ENCODE measurements at places on chromosomes 6 and 20.

DNA sequence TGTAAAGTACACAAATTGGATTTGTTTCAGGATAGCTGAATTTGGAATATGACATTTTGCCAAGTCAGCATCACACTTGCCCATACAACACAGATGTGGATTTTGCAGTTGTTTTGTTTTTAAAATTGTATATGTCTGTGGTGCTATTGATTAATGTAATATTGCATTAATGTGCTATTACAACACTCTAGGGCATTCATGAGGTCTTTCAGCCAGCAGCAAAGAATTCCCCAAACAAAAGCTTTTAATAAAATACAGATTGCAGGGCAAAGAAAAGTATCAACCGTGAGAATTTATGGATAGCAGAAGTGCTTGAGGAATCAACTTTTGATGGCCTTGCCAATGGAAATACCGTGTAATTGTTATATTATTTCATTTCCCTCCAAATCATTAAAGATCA, 144.9 kb downstream of the AIG1 start:
- no peak for DNase-seq

DNA sequence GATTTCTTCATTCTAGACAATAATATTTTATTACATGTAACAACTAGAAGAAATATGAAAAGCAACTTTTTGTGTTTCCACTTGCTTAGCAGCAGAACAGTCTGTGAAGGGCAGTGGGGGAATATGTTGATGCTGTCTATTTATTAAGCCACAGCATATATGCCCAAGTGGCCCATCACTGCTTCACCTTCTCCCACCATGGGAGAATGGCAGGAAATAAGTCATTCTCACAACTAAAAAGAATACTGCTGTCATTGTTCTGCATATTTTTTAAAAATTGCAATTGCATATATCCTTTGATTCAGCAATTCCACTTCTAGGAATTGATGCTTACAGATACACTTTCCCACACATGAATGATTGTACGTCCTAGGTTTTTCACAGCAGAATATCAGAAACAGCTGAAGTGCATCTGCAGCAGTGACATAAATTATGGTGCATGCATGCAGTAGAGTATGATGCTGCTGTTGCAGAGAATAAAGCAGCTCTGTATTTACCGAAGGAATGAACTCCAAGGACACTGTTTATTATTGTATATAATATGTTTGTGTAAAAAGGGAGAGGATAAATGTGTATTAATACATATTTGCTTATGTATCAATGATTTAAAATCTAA, 26.8 kb downstream of the KIF3B start:
- no peak for DNase-seq

GRCh38 chr6:165298402-165298801, 11.0 kb downstream of the C6orf118 start:
- DNase-seq = no peak

GRCh38 chr6:11580686-11581405, 43.3 kb downstream of the TMEM170B start:
- no peak for DNase-seq

DNA sequence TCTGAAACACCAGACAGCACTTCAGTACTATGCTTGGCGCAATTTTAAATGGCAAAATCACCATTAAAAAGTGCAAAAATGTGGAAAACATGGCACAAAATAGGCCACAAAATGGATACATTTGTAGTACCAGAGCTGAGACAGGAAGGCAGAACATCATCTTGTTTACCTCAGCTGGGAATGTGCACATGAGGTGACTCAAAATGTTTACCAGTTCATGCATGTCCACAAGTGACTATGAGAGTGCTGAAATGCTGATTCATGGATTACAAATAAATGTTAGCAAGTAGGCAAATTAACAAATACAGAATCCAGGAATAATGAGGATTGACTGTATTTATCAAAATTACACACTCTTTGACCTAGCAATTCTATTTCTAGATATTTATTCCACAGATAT, 201.6 kb downstream of the ISM1 start:
- no peak for DNase-seq

GRCh38 chr6:169691260-169691659, 10.6 kb downstream of the WDR27 start:
- no peak for DNase-seq

DNA sequence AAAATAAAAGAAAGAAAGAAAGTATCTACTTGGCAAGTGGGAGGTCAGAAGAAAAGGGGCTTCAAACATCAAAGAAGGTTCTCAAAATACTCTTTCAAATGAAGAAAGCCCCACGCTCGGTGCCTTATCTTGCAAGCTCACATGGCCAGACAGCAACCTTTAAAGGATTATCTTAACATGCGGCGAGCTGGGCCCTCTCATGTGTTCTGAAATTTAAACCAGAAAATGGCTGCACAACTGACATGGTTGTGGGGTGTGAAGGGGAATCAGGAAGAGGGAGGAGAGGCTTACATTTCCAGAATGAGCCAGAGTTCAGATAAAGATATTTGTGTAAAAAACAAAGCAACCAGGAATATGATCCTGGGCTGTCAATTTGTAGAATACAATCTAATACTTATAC, 363.1 kb downstream of the PRKN start:
- DNase-seq = no peak

DNA sequence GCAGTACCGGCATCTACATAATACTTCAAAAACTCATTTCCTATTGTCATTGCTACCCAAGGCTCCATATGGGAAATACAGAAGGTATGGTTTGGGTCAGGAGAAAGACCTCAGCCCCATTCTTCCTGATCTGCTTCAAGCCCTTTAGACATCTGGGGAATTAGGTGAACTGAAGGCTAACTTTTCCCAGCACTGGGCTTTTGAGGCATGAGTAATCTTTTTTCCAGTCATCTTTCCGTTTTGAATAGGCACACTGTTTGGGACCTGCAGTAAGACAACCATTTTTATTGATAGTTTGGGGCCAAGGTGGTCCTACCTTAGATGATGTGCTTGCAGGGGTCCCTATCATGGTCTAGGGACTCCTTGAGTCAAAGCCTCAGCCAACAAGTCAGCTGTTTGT, 198.4 kb downstream of the HAO1 start:
- DNase-seq = no peak

- no peak for DNase-seq
These were observed 14.8 kb downstream of the ADGRF1 start for GRCh38 chr6:47027315-47027714.

DNA sequence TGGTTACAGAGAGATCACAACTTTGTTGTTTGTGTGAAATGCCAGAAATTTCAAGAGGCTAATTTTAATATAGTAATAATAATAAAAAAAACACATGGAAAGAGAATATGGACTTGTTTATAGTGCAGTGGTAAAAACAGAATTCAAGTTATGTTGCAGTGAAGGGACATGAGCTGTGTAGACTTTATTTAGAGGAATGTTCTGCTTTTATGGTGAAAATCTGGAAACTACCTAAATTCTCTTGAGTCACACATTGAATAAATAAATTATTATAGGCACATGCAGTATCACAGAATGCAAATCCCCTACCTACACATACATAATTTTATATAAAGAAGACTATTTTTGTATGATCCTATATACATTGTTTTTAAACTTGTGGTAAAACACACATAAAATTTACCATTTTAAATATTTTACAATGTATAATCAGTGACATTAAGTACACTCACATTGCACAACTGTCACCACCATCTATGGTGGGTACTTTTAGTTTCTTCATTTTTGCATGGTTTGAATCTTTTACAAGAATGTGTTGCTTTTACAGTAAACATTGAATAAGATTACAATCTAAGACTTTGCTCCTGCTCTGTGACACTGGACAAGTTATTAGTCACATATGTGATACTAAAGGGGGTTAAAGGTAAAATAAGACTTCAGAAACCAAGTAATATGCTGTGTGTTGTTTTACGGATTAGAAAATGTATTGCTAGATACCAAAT, 107.4 kb downstream of the B3GAT2 start:
- no peak for DNase-seq

GRCh38 chr20:17869295-17869994, 99.1 kb downstream of the SNX5 start:
- no peak for DNase-seq

GRCh38 chr6:109001291-109001894, 93.3 kb downstream of the SESN1 start:
- peak; percentile 14 for DNase-seq

DNA sequence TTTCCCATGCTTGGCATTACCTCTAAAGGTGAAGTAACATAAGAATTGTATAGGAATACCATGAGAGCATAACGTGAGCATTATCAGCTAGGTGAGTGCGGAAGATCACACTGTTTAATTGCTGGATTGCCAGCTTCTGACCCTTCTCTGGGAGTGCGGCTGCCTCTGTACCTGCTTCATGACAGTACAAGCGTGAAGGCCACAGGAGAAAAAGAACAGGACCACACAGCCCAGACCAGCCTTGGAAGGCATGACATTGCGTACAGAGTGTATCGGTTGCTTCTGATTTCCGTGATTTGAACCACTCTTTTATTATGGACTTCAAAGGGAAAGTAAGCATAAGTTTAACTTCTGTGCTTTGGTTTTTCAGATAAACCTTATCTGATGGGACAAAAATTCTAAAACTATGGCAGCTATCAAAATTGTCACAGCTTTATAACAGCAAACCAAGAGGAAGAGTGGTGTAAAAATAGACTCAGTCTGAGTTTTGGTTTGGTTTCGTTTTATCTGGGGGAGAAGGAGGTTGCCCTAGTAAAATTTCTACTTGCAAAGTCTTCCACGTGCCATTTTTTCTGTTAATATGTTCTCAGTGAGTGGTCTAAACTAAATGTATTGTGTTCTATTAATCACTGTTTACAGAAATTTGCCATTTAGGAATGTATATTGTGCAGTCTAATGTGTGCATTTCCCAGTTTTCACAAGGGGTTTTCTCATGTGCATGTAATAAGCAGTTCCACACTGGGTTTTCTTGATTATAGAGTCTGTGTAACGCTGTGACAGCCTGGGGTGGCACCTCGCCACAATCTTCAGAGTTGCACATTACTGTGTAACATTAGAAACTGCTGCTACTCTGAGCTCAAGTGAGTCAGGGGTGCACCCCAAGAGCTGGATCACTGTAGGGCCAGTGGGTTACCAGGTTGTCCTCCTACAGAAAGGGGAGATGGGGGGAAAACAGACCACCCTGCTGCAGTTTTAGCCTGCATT, 97.3 kb downstream of the RPP40 start:
- DNase-seq = no peak

- no peak for DNase-seq
These were observed 281.0 kb upstream of the EYS start for GRCh38 chr6:65988006-65988405.

DNA sequence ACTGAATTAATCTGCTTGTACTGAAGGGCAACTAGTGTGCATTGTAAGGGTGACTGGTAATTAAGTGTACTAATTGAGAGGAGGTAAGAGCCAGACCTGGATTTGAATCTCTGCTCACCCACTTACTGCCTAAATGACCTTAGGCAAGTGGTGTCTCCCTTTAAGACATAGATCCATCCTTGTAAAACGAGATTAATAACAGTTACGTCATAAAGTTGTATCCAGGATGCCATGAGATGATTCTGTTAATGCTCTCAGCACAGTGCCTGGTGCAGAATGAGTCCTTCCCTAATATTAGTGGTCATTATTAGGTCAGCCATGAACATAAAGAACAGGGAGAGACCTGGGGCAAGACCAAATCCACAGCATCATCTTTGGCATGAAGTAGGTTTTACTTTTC, 470.1 kb downstream of the MAFB start:
- DNase-seq = no peak

GRCh38 chr20:24778585-24779031, 170.5 kb upstream of the CST7 start:
- peak; percentile 63 for DNase-seq

DNA sequence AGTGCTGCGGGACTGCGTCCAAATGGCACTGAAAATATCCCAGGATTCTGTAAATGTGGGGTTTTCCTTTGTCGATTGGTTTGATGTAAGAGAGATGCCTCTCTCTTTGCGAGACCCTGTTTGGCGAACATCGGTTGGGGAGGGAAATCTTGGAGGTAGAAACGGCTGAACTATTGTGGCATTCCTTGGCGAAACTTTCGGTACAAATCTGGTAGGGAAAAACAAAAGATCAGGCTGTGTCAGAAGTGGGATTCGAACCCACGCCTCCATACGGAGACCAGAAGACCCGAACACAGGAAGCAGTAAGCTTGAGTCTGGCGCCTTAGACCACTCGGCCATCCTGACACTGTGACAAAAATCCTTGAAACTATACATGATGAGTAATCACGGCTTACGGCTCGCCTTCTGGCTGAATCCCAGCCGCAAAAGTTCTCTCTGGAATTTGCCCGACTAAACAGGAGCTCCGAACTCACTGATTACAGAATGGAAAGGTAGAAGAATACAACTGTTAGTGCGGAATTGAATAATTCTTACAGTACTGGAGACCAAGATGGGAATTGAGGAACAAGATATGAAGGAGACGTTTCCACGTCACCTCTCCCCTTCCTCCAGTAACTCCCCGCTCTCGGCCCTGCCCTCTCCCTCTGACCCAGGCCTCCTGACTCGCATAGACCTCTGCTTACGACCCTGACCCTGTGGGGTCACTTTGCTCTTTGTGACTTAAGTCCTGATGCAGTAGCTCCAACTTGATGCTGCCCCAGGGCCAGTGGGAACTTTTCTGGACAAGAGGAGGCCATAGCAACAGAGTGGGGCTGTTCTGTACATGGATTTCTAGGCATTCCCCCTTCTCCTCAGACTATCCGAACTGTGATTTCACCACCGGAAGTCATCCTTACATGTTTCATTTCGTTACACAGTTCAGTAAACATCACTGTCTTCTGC, 132.8 kb upstream of the ZNF184 start:
- DNase-seq = no peak

- no peak for DNase-seq
These were observed 184.4 kb downstream of the ERMARD start for GRCh38 chr6:169935861-169936260.

GRCh38 chr20:1757072-1757471, 99.5 kb upstream of the SIRPG start:
- DNase-seq = no peak

- DNase-seq = no peak
These were observed 14.8 kb downstream of the PAQR8 start for GRCh38 chr6:52376763-52377162.

GRCh38 chr6:54737247-54737646, 109.3 kb upstream of the FAM83B start:
- no peak for DNase-seq

- DNase-seq = peak; percentile 20
These were observed 8.8 kb upstream of the RSPH3 start for GRCh38 chr6:159008656-159009288.

GRCh38 chr6:83609248-83609647, 96.9 kb downstream of the PRSS35 start:
- peak; percentile 76 for DNase-seq

DNA sequence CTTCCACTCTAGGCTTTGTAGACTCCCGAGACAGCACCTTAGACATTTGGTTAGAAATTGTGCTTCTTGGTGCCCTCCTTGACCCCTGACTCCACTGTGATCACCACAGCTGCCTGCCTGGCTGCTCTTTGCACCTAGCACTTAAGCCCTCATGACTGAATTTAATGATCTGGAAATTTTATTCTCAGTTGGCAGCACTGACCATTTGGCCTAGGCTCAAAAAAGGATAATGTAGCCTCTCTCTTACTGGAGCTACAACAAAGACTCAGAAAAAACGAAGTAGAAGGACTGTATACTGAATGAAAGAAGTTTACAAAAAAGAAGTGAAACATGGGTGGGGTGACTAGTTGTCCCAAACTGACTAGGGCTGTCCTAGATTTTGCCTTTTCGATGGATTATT, 11.3 kb upstream of the ABRACL start:
- peak; percentile 91 for DNase-seq

- no peak for DNase-seq
These were observed 922.8 kb downstream of the QKI start for GRCh38 chr6:164337024-164337924.

Measured in NCI-H1092 treated with DMSO at 0.1 percent for 48 hours (cell line).